HT-29 (cell line): ENCODE measurements at places on chromosomes 2 and 18.

DNA sequence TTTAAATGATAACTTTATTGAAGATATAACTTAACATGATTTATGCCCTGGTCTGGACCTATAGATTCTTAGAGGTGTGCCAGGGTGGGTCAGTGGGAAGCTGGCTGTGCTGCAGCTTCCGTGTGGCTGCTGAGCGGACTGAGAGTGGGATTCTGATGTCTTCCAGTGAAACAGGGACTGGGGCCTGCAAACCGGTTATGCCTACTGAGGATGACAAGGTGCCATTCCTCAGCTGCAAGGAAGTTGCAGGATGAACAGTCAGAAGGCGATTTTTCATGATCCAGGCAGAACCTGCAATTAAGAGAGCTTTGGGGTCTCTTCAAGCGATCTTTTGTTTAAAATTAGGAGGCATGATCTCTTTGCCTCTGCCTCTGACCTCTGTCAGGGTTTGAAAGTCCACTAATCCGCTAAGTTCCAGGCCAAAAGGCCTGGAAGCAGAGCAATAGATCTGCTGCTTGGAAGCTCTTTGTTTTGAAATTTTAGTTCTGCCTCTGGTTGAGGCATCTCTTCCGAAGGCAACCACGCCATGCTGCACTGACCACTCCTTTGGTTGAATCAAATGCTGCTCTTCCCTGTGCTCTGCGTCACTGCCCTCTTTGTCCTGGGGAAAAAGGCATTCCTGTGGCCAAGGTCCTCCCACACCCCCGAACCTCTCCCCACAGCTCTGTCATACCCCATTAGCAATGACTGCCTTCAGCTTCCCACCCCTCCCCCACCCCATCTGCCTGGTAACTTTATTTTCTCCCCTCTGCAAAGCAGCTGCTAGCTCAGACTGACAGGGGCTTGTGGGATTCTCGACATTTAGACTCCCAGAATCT is 2.0 kb downstream of the TMEM169 start:
- DNase-seq, result no peak

DNA sequence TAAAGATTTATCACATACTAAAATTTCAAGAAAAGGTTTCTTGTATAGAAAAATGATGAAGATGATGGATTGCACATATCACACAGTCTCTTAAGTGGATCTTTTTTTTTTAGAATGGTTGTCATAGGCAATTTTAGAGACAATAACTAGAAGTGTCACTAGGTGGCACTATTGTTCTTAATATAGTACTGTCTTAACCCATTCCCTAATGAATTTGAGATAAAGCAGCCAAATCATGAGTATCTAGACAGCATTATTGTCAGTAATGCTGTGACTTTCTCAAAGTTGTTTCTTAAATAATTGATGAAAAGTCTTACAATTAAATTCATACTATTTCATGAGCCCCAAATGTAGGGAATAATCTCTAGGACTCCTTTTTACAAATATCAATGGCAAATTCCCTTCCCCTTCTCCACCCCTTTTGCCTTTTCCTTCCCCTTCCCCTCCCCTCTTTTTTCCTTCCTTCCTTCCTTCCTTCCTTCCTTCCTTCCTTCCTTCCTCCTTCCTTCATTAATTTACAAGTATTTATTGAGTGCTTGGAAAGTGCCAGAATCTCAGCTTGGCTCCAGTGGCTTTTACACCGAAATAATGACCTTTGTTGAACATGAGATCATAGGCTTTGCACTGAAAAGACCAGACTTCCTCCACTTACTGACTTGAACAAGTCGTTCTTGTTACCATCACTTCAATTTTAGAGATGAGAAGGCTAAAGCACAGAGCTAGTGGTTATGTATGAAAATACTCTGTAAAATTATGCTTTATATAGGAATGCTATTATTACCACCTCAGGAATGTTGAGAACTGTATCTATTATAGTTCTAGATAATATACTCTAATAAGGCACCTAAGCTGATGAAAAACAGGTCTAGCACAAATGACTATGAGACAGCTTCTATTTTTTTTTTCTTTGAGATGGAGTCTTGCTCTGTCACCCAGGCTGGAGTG is 19.8 kb downstream of the MYL12B start:
- peak; percentile 99 for DNase-seq

DNA sequence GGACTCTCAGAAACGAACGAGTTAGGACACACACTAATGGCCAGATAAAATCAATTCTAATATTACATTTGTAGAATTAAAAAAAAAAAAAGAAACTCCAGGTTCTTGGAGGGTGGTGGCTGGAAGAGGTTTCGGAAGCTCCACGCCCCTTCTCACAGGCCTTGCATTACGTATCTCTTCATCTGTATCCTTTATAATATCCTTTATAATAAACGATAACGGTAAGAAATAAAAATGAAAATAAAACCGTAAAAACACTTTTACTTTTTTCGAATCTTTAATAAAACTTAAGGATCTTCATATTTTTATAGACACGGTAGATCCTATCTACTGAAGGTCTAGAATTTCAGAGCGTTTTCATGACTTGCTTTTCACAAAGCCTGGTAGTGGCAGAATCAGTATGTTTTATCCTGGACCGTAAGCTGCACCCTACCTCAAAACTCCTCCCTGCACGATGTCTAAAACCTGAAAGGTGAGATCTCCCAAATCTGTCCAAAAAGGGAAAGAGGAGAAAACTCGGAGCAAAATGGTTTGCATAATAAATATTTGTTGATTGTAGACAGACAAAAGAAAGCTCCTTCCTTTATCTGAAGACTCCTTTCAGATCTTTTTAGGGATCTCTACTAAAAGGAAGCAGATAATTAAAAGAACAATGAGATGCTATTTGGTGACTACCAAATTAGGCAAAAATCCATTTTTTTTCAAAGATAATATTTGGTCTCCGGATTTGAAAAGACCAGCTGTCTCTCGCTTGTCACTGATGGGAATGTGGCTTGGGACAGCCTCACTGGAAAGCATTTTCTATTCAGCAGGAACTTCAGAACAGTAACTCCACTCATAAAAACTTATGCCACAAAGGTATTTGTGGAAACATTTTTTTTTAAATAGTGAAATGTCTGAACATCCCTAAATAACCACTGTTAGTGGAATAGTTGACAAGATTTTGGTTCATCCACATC is 2.0 kb upstream of the CXCR4 start:
- DNase-seq, result no peak

DNA sequence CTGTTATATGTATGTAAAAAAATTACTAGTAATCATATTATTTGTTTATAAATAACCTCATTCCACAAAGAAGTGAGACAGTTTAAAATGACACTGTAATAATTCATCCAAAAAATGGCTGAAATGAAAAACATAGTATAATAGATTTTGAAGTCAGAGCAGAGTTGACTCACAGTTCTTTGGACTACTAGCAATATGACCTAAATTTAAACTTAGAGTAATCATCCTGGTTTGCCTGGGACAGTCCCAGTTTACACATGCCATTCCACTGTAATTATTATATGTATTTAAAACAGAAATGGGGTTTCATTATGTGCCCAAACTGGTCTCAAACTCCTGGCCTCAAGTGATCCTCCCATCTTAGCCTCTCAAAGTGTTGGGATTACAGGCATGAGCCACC is 48.3 kb downstream of the CCDC88A start:
- DNase-seq, result no peak

DNA sequence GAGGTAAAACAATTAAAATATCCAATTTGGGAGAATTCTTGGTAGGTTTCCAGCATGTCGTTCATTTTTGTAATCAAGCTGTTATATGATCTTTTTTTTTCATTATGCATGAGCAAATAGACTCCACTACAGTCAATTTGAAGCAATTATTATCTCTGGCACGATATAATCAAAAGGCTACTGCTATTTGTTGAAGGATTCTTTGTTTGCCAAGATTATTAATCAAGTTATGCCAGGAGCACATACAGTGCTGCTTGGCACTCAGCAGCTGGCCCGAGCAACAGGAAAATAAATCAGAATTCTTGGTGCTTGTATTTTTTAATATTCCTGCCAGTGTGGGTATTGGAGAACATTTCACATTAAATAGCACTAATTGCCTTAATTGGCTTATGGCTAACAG is 279.5 kb downstream of the RND3 start:
- DNase-seq, result no peak

GRCh38 chr2:19559596-19560240 is 201.3 kb upstream of the OSR1 start:
- DNase-seq, result no peak

DNA sequence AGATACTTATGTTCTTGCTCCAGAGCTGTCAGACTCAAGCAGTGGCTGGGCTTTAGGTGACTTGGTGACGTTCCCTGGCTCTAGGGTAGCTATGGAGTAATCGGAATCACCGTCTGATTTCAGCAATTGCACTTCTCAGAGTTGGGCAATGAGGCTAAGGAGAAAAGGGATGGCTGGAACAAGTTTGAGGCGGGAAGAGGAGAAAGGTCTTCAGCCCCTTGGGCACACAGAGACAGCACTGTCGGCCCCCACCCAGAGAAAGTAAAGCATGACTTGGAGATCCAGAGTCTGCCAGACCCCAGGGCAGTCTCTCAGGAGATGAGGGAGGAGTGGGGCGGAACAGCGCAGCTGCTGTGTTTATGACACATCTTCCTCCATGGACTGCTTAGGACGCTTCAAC is 114.5 kb downstream of the KLHL29 start:
- DNase-seq, result no peak

GRCh38 chr18:35049111-35050027 is 8.2 kb downstream of the MAPRE2 start:
- DNase-seq, result no peak

GRCh38 chr2:241354668-241355658 is 1.1 kb upstream of the FARP2 start:
- peak; percentile 89 for DNase-seq

DNA sequence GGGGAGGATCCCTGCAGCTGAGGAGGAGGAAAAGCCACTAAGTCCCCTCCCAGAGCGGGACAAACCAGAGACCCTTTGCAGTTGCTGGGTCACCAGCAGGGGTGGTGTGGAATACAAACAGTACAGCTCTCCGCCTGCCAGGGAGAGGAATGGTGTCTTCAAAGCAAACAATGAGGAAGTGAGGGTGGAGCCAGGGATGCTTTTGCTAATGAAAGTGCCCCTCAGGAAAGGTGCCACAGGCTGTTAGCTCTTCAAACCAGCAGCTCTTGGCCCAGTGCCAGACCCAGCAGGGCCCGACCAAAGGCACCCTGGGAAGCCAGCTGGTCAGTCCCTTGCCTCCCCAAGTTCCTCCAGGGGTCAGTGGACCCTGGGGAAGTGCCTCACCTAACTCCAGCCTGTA is 102.8 kb downstream of the HIBCH start:
- peak; percentile 19 for DNase-seq

DNA sequence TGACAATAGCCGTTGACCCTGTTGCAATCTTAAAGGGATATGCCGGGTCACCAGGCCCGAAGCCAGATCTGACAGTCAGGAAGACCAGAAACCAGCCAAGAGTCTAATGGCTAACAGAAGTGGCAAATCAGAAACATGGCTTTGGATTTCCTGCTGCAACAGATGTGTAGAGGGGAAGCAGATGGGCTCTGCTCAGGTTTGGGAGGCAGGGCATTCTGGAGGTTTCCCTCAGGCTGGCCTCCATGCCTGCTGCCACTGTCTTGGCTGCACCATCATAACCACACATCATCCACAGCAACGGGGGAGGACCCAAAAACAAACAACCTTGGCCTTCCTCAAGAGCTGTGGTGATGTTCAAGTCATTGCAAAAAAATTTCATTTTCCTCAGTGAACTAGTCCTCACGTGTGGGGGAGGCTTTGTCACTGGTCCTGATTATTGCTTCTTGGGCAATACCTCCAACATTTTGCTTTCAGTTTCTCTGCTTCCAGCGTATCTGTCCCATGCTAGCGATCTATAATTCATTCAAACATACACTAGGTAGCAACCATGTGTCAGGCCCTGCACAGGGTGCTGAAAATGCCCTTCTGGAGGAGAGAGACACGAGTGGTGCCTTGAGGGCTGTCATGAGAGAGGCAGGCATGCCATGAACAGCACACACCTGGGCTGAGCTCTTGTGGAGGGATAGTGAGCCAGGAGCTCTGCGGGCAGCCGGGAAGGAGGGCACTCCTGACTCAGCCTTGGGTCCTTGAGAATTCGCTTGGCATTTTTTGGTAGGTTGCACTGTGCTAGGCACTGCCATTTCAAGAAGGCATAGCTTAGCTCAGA is 48.2 kb upstream of the LGALSL start:
- no peak for DNase-seq

DNA sequence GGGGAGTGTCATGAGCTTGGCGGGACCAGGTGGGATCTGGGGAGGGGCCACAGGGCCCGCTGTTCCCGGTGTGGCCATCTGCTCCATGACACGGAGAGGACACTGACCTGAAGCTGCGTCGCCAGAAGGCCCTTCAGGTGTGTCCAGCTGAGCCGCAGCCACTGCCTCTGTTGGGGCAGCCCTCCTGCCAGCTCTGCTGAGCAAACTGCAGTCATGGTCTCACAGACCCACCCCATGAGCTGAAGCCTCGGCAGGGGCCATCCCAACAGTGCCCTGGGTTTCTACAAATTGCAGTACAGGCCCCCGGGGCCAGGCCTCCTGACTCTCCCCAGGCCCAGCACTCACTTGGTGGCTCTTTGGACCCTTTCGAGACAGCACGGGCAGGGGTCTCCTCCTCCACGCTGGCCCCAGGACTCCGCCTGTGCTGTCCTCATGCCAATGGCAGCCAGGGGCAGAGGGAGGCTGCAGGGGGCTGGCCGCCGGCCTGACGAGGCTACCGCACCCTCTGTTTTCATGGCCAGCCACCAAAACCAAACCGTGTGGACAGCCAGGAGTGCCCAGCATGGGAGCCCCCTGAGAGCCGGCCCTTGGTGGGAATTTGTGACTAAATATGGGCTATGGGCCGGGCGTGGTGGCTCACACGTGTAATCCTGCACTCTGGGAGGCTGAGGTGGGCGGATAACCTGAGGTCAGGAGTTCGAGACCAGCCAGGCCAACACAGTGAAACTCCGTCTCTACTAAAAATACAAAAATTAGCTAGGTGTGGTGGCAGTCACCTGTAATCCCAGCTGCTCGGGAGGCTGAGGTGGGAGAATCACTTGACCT is 175.2 kb upstream of the SALL3 start:
- DNase-seq, result no peak

DNA sequence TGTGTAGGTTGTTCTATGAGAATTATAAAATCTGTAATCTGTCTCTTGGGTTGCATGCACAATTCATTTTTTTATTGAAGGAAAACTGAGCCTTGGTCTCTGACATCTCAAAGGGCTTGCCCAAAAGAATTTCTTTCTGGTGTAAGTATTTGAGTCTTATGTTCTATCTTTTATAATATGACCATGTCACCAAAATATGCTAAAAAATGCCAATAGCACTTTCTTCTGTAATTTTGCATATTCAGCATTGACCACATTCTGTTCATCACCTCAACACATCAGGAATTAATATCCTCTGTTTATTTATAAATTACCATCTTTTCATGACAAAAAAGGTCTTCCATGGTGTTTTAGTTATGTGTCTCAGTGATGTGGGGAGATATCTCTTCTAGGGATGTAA is 268.7 kb upstream of the TCF4 start:
- DNase-seq, result no peak

- no peak for DNase-seq
These were observed 91.1 kb upstream of the EPC2 start for GRCh38 chr2:148553332-148553887.

GRCh38 chr2:241612156-241613016 is 24.6 kb downstream of the THAP4 start:
- DNase-seq, result no peak

GRCh38 chr18:64444819-64445218 is 295.9 kb upstream of the LINC00305 start:
- no peak for DNase-seq
